GM12892 (cell line): ENCODE measurements at places on chromosomes 3 and 15.

DNA sequence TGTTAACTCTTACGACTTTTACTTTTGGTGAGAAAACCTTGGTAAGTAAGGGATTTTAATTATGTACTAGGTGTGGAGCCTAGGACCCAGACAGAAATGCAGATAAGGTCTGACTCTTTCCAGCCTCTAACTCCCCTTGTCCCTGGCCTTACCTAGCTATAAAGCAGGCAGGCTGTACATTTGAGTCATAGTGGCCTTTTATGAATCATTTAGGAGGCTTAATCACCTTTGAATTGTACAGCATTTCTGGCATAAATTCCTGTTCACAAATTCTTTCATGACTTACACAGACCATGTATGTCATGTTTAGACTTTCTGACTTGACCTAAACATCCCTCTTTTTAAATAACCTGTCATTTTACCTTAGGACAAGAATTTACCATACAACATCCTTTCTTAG, 47.4 kb downstream of the CHCHD4 start:
- no peak for DNase-seq

- no peak for DNase-seq
Observed at GRCh38 chr15:99999282-100000070, 266.2 kb upstream of the LYSMD4 start.

DNA sequence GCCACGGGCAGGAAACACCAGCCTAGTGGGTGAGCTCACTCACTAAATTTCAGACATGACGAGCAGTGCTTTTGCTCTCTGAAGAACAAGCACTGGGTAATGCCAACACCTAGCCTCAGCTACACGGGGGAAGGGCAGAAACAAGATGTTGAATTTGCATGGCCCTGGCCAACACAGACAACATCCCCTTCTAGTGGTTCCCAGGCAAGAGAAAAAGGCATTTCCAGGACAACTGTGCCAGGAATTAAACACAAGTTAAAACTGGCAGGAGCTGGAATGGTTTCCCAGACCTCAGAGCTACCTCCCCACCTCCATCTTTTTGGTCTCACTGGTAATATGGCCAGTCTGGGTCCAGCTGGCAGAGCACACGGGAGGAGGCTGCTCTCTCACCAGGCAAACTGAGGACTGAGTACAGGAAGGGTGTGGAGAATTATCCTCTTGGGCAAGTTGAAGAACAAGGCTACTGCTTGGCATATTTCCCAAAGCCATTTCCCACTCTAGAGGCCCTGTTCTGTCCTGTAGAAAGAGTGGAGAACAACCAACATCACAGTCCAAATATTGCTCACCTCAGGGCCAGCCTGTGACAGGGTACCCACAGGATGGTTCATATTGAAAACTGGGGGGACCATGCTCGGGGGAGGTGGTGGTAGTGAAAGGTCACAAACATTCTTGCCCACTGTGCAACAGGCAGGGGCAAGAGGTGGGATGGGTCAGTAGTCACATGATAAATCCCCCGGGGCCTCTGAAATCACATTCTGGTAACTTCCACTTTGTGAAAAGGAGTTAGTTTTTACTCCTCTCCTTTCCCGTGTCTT, 26.5 kb downstream of the TSPAN3 start:
- no peak for DNase-seq

DNA sequence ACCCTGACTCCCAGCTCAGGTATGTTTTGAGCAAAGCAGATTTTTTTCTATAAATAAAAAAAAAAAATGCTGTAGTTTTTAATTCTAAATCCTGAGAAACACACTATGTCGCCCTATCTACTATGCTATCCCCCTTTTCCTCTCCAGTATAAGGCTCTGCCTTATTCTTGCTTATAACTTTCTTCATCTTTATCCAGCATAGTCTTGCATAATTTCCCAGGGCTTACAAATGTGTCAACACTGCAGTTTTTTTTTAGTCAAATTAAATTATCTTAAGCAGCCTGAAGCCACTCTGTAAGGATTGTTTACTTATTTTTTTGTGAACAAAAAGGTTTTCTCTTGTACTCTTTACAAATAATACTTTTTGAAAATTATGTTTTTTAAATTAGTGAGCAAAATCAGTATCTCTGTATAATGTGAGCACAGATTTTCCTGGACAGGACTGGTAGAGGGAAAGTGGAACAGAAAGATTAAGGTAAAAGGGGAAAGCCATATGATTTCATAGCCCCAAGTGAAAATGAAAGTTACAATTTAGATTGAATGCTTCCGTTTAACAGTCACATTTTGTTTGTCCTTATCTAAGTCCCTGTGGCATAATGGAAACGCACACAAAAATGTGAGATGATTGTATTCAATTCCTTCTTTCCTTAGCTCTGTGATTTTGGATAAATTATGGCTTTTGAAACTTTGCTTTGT, 5.6 kb upstream of the PYDC2 start:
- DNase-seq = no peak

DNA sequence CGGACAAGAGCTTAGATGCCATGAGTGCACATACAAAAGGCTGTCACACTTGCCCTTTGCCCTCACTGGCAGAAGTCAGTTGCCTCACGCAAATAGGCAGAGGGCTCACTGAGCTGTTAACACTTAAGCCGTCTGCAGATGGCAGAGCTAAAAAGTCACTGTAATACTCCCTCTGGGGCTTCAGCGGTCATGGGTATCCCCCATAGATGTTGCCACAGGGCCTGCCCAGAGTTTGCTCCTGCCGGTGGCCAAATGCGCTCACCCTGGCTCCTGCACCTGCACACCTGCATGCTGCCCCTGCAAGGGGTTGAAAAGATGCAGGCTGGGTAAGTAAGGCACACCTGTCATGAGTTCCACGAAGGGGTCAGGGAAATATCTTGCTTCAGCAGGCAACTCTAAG, 741.5 kb downstream of the EDEM1 start:
- DNase-seq = no peak

- DNase-seq = no peak
Observed at GRCh38 chr3:172643506-172644179, 67.2 kb downstream of the NCEH1 start.

- no peak for DNase-seq
Observed at GRCh38 chr3:167653155-167653554, 587 bp downstream of the WDR49 start.

DNA sequence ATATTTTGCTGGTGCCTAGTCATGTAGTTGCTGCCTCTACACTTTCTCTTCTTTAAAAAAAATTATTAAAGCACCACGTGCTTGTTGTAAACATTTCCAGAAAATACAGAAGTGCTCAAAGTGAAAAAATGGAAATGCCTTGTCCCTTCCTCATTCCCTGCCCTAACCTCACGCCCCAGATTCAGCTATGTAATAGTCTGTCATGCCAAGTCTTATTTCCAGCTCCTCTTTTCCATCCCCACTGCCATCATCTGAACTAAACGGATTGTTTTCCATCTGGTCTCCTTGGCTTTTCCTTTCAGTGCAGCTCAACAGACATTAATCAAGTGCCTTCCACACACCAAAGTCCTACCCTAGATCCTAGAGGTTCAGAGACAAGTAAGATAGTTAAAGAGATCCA, 15.5 kb downstream of the ZNF774 start:
- no peak for DNase-seq
